ENCODE measurements at places on chromosomes 2 and 18. TPM values are rescaled to one million over a fixed set of nuclear protein-coding genes. Genes with fewer than 3 reads are reported as not detected.

Gene TPO
- polyA plus RNA-seq = 1.0 TPM

Gene DPP4
- 2.6 TPM for polyA plus RNA-seq

Gene PAX8
- 0.07 TPM for polyA plus RNA-seq

Gene CHRNA1
- polyA plus RNA-seq = 0.06 TPM

Gene NPPC
- 0.07 TPM for polyA plus RNA-seq
